ENCODE measurements at places on chromosomes 4 and X.

DNA sequence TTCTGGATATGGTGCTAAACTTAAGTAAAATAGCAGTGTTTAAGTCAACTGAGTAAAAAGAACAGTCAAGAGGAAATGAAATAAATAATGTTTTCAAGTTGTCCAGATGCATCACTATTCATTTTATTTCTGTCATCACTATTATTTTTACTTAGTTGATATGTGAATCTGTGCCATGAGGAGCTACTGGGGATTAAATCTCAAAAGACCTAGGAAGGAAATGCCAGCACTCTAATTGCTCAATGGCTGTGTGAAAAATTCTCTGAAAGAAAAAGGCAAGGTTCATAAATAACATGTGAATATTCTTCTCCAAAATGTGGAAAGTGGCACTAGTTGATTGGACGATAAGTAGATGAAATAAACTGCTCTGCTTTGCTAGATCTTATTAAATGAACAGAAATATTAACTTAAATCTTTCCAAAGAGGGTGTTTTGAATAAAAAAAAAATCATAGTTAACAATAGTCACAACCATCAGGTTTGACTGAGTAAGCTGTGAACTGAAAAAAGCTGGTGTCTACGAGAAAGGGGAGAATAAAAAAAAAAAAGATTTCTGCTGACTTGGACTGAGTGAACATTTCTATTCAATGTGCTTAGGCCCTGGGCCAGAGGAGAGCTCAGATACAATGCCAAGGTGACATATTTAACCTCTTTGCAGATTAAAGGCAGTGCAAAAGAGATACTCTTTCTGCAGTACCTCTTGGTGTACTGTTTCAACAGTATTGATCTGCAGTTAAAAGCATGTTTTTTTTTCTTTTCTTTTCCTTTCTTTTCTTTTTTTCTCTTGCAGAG is 1.6 kb downstream of the SPARCL1 start:
- DNase-seq: no peak

GRCh38 chr4:176610594-176610993 is 182.1 kb downstream of the VEGFC start:
- no peak for DNase-seq

DNA sequence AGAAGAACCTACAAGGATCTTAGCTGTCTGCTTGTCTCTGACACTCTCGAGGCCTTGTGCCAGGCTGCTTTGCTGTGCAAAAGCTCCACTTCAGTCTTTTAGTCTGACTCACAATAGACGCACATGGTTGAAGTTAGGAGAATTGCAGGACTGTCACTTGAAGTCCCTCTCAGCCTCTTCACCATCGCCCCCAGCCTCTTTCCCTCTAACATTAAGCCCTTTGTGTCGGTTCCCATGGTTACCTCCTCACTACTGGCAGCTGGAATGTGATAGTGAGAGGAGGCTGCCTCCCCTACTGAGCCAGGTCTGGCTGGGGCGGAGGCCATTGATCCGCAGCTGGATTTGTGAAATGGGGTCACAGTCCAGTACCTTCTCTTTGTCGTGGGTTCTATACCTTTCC is 201.8 kb downstream of the SOWAHB start:
- no peak for DNase-seq

GRCh38 chr4:55329012-55329411 is 17.0 kb upstream of the SRD5A3 start:
- no peak for DNase-seq

- DNase-seq: no peak
Measured at GRCh38 chrX:54991706-54992105, 2.3 kb downstream of the PFKFB1 start.

DNA sequence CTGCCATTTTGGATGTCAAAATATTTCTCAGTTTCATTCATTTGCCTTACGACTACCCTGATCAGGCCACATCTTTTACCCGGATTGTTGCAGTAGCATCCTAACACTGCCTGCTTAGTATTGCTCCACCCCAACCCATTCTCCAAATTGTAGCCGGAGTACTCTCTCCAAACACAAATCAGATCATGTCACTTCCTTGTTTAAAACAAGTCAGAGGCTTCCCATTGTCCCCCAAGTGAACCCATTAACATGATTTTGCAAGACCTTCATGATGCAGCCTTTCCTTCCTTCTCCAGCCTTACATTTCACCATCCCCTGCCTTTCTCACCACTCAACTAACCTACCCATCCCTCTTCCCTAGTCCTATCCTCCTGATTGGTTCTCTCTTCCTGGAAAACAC is 53.1 kb downstream of the FANCB start:
- DNase-seq: no peak

- no peak for DNase-seq
Measured at GRCh38 chr4:47945930-47946726, 31.7 kb upstream of the NFXL1 start.

DNA sequence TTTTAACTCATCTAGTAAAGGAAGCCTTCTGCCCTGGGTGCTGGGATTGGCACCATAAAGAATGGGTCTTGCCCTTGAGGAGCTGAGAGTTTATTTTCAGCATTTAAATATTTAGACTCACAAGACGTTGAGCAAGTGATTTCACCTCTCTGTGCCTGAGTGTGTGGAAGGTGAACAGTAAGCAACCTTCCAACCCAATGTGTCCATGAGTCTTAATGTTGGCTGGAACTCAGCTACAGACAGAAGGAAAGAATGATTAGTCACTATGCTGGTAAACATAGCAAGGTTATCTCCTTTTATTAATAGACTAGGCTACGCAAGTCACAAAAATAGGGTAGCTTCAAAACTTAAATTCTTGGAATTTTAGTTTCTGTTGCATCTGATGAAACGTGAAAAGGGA is 277.4 kb upstream of the GATB start:
- DNase-seq: no peak

DNA sequence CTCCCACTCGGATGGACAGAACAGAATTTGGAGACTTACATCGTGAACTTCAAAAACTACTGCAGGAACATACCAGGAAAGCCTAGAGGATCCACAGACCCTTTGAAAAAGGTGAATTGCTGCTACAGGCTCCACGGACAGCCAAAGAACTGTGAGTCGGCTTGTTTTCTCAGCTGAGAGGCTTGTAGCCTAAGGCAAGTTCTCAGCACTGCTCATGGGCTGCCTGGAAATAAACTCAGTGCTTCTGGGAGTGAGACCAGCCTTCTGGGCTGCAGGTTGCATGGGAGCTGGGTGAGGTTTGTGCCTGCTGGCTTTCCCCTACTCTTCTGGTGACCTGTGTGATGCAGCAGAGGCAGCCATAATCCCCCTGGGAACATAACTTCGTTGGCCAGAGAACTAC is 1397.6 kb downstream of the FAM133A start:
- no peak for DNase-seq

GRCh38 chr4:112327965-112328733 is 31.0 kb downstream of the ALPK1 start:
- no peak for DNase-seq

DNA sequence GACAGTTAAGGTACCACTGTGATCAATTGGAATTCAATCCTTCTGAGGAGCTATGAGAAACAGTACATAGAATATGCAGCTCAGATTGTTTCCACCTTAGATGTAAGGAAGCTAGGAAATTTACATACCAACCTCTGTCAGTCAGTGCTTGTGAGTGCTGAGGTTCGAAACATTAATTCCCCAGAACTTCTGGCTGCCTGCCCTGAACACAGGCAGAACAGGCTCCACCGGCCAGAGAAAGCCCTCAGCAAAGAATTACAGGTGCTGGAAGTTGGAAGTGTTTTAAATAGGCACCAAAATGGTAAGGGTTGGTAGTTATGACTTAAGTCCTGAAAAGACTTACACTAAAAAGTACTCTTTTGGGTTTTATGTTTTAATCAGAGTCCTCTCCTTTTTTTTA is 651.8 kb downstream of the C4orf33 start:
- DNase-seq: no peak

- no peak for DNase-seq
Measured at GRCh38 chr4:168677063-168677462, 180.2 kb downstream of the PALLD start.

- DNase-seq: no peak
Measured at GRCh38 chrX:6685489-6685888, 150.6 kb upstream of the VCX3A start.

GRCh38 chr4:142607976-142608375 is 238.1 kb downstream of the INPP4B start:
- DNase-seq: no peak

- no peak for DNase-seq
Measured at GRCh38 chrX:47831788-47832187, 4.9 kb upstream of the ZNF81 start.

GRCh38 chr4:8401665-8402064 is 38.9 kb downstream of the ACOX3 start:
- no peak for DNase-seq

- DNase-seq: no peak
Measured at GRCh38 chr4:102259081-102259480, 86.2 kb downstream of the SLC39A8 start.

GRCh38 chrX:38548508-38548907 is 12.8 kb upstream of the TSPAN7 start:
- no peak for DNase-seq

DNA sequence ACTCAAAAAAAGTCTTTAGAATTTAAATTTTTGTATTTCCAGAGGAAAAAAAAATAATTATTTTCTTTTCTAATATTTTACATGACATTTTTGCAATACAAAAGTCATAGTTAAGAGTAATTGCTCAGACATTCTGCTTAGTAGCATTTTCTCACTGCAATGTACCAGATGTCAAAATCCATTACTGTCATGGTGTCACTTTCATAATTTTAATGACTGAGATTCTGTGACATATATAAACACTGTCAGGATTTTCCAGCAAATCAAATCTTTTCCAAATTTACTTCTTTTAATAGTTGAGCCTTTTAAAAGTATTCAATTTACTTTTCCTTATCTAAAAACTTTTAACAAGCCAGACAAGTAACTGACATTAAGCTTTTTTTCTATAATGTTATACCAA is 422.7 kb downstream of the GRIA2 start:
- DNase-seq: no peak

- no peak for DNase-seq
Measured at GRCh38 chrX:110192516-110192915, 125.4 kb downstream of the AMMECR1 start.

GRCh38 chr4:171279131-171279530 is 534.1 kb upstream of the GALNTL6 start:
- no peak for DNase-seq

DNA sequence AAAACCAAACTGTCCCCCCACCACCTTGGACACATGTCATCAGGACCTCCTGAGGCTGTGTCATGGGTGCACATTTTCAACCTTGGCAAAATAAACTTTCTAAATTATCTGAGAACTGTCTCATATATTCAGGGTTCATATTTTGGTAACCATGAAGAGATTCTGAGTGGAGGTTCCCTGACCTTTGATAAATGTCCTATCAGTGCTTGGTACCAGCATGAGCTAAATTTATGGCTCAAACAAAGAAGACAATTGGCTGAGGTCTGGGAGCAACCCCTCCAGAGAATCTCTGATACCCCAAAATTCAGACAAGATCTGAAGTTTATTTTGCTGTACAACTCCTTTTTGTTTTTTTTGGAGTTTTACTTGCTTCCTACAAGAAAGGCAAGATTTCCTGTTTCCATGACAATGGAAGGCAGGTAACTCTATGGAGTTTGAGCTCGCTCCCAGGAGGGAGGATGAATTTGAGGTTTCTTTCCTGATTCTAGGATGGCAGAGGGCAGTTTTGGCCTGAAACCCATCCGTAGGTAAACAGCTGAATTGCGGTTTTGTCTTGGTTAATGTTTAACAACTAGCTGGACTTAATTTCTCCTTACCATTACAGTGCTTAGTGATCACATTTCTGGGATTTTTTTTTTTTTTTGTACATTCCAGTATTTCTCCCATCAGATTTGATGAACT is 14.5 kb downstream of the UGT2B15 start:
- no peak for DNase-seq

DNA sequence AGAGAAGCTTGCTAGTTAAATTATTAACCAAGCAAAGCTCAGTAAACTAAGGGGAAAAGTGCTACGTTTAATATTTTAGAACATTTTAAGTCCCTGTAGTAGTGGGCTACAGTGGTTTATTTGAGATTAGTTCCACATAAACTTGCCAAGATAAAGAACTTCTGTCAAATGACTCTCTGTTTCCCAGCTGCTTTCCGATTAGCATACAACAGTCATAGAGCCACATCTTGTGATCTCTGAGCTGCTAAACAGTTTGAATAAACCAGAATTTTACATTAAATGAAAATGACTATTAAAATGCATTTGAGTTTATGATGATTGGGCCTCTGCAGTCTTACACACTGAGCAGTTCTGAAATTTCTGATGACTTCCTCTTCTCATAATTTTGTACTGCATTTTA is 568.5 kb downstream of the IQCM start:
- DNase-seq: no peak

DNA sequence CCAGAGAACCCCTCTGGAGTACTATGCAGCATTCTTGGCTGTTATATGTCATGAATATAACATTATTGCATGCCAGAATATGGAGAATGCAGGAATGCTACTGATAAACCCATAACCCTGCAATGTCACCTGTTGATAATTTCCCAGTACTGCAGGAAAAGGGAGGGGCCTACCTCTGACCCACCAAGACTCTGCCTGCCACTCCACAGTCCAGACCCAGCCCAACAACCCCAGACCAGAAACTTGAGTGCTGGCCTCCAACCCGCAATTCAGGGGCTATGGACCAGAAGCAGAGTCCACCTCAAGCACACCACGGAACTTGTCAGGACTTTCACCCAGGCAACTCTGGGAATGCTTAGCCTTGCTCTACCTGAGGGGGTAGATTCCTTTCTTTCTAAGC is 92.9 kb upstream of the WDR44 start:
- no peak for DNase-seq

- DNase-seq: no peak
Measured at GRCh38 chr4:6264225-6264540, 5.5 kb upstream of the WFS1 start.

- DNase-seq: no peak
Measured at GRCh38 chrX:15366506-15367352, 17.5 kb downstream of the VEGFD start.

GRCh38 chr4:82774711-82775171 is 23.9 kb downstream of the SCD5 start:
- DNase-seq: peak; percentile 25

DNA sequence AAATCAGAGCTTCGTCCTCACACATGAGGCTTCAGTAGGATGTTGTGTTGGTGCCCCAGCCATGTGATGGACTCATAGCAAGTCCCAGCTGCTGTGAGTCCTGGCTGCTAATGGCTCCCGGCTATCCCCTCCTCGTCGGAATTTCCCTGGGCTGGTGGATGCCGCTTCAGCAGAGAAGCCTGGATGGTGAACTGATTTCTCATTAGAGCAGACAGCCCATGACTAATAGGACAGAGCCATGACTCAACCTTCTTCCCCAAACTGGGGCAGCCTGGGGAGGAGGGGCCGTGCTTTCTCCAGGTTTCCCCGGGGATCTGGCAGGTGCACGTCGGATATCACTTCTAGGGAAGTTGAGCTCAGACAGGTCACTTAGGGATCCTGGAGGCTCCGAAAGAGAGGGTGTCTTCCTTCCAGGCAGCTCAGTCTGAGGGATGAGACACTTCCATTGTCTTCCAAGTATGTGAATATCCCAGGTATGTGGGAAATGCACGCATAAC is 112.7 kb downstream of the ASMT start:
- no peak for DNase-seq

GRCh38 chr4:117357866-117358265 is 272.5 kb upstream of the TRAM1L1 start:
- no peak for DNase-seq

- no peak for DNase-seq
Measured at GRCh38 chr4:54390670-54391069, 161.6 kb downstream of the PDGFRA start.

GRCh38 chrX:53263597-53264094 is 17.7 kb downstream of the IQSEC2 start:
- no peak for DNase-seq

All from occipital lobe (tissue), 3 donors.